ENCODE measurements at places on chromosomes 7 and 10.
A peak's percentile ranks its signal among the peaks of the same experiment; 100 is the strongest.

DNA sequence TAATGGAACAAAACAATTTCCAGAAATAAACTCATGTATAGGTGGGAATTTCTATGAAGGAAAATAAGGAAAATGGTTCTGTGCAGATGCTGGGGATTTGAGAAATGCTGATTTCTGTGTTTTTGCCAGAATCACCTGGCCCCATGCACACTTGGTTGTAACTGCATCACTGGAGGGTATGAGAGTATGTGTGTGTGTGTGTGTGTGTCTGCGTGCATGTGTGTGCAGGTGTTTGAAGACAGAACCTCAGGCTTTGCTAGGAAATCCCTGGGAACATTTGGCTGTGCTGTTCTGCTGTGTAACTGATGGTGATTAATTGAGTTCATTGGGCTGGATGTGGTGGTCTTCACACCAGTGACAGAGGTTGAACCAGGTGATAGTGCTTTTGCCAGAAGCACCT, 141.6 kb downstream of the CAMK1D start:
- no peaks in the 10 kb centered on the region for H3K27me3 ChIP-seq
- H3K4me3 ChIP-seq, result no peak overlapping the region
- no peak for DNase-seq
- H3K27ac ChIP-seq, result no peak overlapping the region
- no peaks in the 10 kb centered on the region for H3K4me1 ChIP-seq
- H3K36me3 ChIP-seq, result no peaks in the 10 kb centered on the region

GRCh38 chr7:33807779-33808482, 97.4 kb upstream of the BMPER start:
- no peak overlapping the region for H3K27ac ChIP-seq
- H3K36me3 ChIP-seq, result no peaks in the 10 kb centered on the region
- H3K4me1 ChIP-seq, result no peaks in the 10 kb centered on the region
- no peak overlapping the region for H3K4me3 ChIP-seq
- no peaks in the 10 kb centered on the region for H3K27me3 ChIP-seq
- DNase-seq, result no peak

GRCh38 chr10:20891338-20891714, 5.8 kb downstream of the NEBL start:
- no peaks in the 10 kb centered on the region for H3K4me1 ChIP-seq
- DNase-seq, result no peak
- no peaks in the 10 kb centered on the region for H3K27me3 ChIP-seq
- H3K4me3 ChIP-seq, result no peak overlapping the region
- no peaks in the 10 kb centered on the region for H3K36me3 ChIP-seq

- H3K36me3 ChIP-seq, result peaks cover 11% of the 10 kb centered on the region
- DNase-seq, result peak; percentile 81
Observed at GRCh38 chr10:73771722-73772280, 10.0 kb upstream of the CHCHD1 start.

DNA sequence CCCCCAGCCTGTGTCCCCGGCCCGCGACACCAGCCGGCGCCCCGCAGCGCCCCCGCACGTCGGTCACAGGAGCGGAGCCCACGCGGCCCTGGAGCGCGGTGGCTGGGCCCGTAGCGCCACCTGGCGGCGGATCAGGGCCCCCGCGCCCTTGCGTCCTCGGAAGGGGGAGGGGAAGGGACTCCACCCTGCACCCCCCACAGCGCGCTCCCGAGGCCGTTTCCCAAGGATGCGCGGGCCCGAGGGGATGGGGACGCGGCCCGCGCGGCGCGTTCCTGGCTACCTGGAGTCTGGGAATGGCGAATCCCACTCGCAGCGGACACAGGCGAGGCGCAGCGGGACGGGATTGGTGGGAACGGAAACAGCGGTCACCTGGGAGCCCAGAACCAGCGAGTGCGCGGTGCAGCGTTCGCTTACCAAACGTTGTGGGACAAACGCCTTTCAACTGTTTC, 23.8 kb upstream of the MKI67 start:
- H3K27me3 ChIP-seq, result no peaks in the 10 kb centered on the region
- peak overlapping the region; percentile 41 for H3K4me3 ChIP-seq
